Myometrial cell (primary cell): ENCODE measurements at places on chromosomes 5 and 9. TPM values are rescaled to one million over a fixed set of nuclear protein-coding genes. Genes with fewer than 3 reads are reported as not detected.

Gene RNF208
- not detected in 2 replicates for total RNA-seq

Gene IGIP
- total RNA-seq, result 2.3 and 3.7 TPM in 2 replicates

Gene CDKN2A
- 52.5 and 58.8 TPM in 2 replicates for total RNA-seq

Gene PRRX2
- total RNA-seq, result 1.4 TPM in 1 of 2 replicates, not detected in the other

Gene HMHB1
- total RNA-seq, result not detected in 2 replicates

Gene TRIM7
- 3.2 and 4.6 TPM in 2 replicates for total RNA-seq

Gene SPINK4
- total RNA-seq, result not detected in 2 replicates

Gene GKAP1
- 0.29 and 1.4 TPM in 2 replicates for total RNA-seq
